ENCODE measurements at places on chromosomes 16 and 17. TPM values are rescaled to one million over a fixed set of nuclear protein-coding genes. Genes with fewer than 3 reads are reported as not detected.
A peak's percentile ranks its signal among the peaks of the same experiment; 100 is the strongest.

CRISPLD2 gene
- polyA plus RNA-seq, result 6.1 TPM

ALOX15B gene
- 0.62 TPM for polyA plus RNA-seq

C16orf96 gene
- polyA plus RNA-seq, result 0.08 TPM

DNA sequence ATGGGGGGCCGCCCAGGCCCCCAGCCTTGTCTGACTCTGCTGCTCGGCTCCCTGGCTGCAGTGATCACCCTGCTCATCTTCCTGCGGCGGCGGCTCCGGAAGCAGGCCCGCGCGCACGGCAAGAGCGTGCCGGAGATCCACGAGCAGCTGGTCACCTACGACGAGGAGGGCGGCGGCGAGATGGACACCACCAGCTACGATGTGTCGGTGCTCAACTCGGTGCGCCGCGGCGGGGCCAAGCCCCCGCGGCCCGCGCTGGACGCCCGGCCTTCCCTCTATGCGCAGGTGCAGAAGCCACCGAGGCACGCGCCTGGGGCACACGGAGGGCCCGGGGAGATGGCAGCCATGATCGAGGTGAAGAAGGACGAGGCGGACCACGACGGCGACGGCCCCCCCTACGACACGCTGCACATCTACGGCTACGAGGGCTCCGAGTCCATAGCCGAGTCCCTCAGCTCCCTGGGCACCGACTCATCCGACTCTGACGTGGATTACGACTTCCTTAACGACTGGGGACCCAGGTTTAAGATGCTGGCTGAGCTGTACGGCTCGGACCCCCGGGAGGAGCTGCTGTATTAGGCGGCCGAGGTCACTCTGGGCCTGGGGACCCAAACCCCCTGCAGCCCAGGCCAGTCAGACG is 24.4 kb upstream of the BEAN1 start:
- DNase-seq, result no peak

DNA sequence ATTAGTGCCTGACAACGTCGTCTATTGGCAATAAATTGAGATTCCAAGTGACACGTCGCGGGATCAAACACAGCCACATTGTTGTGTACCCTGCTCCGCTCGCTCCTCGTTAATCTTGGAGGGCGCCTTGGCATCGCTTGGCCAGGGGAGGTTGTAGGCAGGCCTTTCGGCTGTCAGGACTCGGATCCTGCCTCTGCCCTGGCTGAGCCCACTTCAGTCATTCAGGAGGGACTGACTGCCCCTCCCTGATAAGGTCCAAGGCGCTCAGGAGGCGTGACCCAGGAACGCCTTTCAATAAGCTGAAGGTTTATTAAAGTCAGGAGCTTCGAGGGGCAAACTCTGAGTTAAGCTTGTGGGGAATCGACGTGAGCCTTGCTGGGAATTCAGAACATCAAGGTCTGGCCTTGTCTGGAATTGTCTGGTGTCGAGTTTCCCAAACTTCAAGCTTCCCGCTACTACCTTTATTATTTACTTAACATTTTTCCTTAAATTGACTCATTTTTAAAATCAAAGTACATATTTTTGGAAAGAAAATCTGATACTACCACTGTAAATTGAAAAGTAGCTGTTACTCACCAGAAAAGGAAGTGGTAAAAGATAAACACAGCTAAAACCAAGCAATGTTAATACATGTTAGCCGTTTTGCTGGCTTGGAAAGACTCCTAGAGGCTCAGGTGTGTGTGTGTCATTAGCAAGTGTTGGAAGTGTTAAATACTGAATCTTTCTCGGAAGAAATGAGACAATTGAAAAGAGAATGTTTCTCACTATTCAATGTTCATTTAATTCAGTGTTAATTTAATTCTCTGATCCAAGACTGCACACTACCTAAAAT is 5.3 kb upstream of the IRX3 start:
- DNase-seq, result no peak

- DNase-seq, result no peak
These were observed 54.0 kb downstream of the COTL1 start for GRCh38 chr16:84563786-84564420.

DNA sequence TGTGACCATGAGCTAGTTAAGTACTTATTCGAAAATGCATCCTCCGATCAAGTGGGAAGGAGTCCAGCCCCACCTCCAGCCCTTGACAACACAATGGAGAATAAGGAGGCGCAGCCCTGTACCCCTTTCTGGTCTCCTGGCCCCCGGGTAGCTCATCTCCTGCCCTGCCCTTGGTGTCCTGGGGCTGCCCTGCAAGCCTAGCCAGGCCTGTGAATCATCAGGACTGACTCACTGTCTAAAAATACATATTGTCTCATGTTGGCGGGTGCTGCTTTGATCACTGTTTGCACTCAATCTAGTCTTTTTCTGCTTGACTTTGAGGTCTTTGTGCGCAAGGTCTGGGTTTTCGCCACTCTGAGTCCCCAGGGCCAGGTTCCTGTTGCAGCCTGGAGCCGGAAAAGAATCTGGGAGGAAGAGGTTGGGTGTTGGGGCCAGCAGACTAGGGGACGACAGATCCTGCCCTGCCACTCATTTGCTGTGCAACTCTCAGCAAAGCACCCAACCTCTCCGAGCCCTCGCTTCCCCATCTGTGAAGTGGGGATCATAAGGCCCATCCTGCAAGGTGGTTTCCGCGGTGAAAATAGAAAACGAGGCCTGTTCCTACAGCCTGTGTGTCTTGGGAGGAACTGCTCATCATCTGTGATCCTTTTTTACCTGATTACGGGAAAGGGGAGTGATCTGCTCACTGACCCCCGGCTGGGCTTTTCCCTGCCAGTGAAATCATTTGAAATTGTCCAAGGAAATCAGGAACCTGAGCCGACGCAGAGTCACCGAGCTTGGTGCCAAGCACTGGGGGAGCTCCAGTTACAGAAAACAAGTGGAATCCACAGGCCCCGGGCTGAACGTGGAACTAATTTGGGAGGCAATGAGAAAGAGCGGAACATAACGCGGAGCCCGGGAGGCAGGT is 230.4 kb downstream of the PARN start:
- no peak for DNase-seq

GRCh38 chr16:84541999-84542817 is 37.7 kb upstream of the MEAK7 start:
- DNase-seq, result no peak

DNA sequence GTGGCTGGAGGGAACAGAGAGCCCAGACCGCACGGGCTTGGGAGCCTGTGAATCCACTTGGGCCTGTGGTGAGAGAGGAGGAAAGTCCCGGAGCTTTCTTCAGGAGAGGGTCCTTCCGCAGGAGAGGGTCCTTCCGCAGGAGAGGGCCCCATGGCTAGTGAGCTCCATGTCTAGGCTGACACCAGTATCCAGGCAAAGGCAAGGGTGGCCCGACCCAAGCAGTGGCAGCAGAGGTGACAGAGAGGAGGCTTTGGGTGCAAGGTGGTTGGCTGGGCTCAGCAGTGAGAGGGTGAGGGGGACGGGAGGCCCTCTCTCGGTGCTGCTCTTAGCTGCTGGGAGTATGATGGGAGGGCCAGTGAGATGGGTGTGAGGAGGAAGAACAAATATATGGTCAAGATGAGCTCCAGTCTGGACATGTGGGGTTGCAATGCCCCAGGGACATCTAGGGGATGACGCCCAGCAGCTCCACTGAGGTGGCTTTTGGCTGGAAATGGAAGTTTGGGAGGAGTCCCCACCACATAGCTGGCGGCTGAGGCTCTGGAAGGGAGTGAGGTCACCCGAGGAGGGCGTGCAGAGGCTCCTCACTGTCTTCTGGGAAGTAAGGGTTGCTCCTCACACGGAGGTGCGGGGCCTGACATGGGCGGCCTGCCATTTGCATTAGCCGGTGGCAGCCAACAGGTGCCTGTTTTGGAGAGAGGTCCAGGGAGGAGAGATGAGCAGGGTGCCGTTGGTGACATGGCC is 2.3 kb upstream of the HSD3B7 start:
- no peak for DNase-seq

- DNase-seq, result peak; percentile 83
These were observed 8.2 kb upstream of the COL1A1 start for GRCh38 chr17:50209472-50210239.

DNA sequence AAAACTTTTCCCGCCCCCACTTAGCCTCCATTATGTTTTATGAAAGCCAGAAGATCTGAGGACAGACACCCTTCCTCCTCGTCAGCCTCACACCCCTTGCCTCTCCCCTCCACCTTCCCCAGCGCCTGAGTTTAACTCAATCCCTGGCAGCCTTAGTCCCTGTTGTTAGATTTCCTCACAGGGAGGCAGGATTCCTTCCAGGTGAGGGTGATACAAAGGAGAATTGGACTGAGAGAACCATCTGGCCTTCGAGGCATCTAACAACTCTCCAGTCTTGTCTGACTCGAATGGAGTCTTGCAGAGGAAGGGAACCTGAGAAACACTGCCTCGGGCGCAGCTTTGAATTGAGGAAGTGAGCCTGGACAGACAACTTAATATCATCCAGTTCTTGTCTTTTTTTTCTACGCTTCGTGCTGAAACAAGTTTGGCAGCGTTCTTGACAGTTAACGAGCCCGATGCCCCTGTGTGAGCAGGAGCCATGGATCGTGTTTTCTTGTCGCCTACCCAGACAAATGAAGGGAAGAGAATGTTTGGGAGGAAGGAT is 1.3 kb upstream of the ZNF768 start:
- DNase-seq, result no peak

DNA sequence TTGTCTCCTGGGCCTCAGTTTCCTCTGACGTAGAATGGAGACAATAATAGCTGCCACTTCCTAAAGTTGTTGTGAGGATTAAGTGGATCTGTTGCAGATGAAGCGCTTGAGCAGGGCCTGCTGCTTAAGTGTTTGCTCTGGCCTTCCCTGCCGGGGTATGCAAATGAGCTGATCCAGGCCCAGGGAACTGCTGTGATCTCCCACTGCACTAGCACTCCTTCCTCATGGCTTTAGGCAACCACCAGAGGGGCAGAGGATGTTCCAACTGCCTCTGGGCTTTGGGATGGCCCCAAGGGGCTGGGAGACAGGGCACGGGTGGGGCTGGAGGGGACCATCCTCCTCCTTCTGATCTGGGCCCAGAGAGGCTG is 6.2 kb downstream of the SBK1 start:
- no peak for DNase-seq

GRCh38 chr16:18800293-18800692 is 1.1 kb downstream of the ARL6IP1 start:
- no peak for DNase-seq

- no peak for DNase-seq
These were observed 28.8 kb downstream of the GINS2 start for GRCh38 chr16:85659805-85660511.
